ENCODE measurements at places on chromosomes 7 and 10.

DNA sequence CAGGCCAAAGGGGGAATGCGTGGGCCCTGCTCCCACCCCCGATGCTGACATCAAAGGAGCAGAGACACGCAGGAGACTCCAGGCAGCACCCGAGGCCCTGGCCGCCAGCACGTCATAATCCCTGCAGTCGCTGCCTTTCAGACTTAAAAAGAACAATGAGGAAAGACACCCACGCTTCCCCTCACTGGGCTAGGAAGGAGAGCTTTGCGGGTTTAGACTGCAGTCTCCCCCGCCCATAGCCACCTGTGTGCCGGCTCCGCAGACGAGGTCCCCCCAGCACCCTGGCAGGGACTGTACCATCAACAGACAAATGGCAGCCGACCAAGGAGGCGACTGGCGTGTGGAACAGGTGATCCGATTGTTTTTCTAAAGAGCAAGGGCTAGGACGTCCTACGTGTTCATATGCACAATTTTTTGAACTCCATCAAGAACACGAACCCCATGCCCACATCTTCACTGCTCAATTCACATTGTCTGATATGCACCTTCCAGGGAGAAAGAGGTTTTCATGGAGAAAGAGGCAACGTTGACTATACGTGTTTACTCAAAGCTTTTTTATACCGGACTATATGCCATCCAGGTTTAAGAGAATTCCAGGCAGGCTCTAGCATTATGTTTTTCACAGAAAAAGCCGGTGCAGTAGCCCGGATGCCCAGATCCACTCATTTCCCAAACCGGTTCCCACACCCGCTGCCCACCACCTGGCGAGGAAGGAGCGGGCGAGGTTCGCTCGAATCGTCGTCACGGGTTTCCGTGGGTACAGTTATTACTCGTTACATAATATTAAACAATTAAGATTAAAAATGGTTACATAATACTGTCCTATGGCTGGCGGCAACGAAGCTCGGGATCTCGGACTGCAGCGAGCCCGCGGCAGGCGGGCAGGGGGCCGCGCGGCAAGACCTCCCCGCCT lies 1.1 kb downstream of the GRB10 start:
- DNase-seq = no peak

DNA sequence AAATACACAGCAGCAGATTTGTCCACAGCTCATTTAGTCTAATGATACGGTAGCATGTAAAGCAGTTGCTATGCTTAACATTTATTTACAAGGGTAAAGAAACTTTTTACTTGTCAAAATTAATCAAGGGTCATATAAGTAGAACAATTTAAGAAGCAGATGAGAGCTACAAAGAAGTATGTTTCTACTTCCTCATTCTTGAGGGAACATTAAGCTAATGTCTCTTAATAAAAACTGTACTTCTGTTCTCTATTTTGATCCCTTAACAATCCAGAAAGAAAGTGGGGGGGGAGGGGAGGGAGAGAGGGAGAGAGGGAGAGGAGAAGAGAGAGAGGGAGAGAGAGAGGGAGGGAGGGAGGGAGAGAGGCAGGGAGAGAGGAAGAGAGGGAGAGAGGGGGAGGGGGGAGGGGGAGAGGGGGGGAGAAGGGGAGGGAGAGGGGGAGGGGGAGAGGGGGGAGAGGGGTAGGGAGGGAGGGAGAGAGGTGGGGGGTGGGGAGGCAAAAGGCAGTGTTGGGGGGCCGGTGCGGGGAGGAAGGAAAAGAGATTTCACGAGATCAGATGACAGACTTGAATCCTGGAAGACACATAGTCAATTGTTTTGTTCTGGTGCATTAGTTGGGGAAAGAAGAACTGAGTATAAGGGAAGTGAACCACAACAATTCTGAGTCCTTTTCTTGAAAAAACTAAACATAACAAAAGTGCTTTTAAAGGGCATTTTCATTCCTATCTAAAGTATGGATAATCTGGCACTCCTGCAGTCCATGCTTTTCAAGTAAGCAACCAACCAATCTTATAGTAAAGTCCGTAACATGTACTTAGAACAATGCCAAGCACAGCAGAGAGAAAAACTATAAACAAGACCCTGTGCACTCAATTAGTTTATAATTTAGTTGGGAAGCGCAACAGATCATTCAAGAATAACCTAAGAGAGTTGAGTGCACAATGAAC lies 128.0 kb downstream of the USP6NL start:
- no peak for DNase-seq

GRCh38 chr10:60618861-60619260 lies 159.4 kb upstream of the CDK1 start:
- DNase-seq = no peak

DNA sequence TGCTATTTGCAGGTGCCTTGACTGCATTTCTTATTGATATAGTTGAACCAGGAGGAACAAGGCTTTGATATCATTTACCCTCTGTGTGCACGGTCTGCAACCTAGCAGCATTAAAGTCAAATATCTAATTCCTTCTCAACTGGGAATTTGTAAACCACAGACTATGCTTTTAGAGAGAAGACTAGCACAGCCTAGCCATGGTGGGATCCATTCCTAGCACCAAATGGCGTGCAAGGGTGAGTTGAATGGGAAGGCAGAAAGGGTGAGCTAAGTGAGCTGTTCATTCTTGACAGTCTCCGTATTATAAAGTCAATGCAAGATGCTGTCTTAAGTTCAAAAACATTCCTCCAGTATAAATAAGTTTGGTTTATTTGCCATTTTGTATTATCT lies 2.9 kb downstream of the ZNF365 start:
- no peak for DNase-seq

GRCh38 chr10:110632591-110633215 lies 11.4 kb upstream of the RBM20 start:
- no peak for DNase-seq
